ENCODE measurements at places on chromosomes 6 and 20. TPM values are rescaled to one million over a fixed set of nuclear protein-coding genes. Genes with fewer than 3 reads are reported as not detected.

- DNase-seq: no peak
- no peaks in the 10 kb centered on the region for H3K4me1 ChIP-seq
- H3K36me3 ChIP-seq: no peaks in the 10 kb centered on the region
- no peaks in the 10 kb centered on the region for H3K27me3 ChIP-seq
Observed at GRCh38 chr6:48113130-48113529, 2.1 kb upstream of the PTCHD4 start.

DNA sequence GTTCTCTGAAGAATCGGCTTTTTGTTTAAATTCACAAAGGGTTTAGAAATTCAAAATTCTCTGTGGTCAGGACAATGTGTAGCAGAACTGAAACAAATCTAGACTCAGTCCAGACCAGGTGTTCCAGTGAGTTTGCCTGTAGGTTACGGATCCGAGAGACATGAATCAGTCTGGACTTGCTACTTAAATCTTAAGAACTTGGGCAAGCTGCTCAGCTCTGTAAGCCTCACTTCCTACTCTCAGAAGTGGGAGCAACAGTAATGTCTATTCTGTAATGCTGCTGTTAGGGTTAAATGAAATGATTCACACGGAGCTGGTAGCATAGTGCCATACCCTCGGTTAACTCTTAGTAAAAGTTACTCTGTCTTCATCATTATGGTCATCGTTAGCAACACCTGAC lies 37.7 kb downstream of the HECA start:
- no peak for DNase-seq
- no peaks in the 10 kb centered on the region for H3K36me3 ChIP-seq
- no peaks in the 10 kb centered on the region for H3K27me3 ChIP-seq
- H3K4me1 ChIP-seq: no peaks in the 10 kb centered on the region
- no peak overlapping the region for H3K4me3 ChIP-seq

The IRF4 gene
- total RNA-seq: 0.55 TPM

The TPX2 gene
- not detected for total RNA-seq

- no peak for DNase-seq
- H3K36me3 ChIP-seq: no peaks in the 10 kb centered on the region
- no peak overlapping the region for H3K4me3 ChIP-seq
- H3K27ac ChIP-seq: no peak overlapping the region
- no peaks in the 10 kb centered on the region for H3K4me1 ChIP-seq
Observed at GRCh38 chr6:15077006-15077405, 168.9 kb upstream of the JARID2 start.

- DNase-seq: no peak
- H3K36me3 ChIP-seq: no peaks in the 10 kb centered on the region
- no peaks in the 10 kb centered on the region for H3K27me3 ChIP-seq
- no peak overlapping the region for H3K27ac ChIP-seq
Observed at GRCh38 chr6:128516514-128516898, 3.9 kb downstream of the PTPRK start.

GRCh38 chr6:82988930-82989351 lies 76.7 kb downstream of the UBE3D start:
- no peaks in the 10 kb centered on the region for H3K27me3 ChIP-seq
- no peaks in the 10 kb centered on the region for H3K4me1 ChIP-seq
- no peak overlapping the region for H3K4me3 ChIP-seq
- no peak overlapping the region for H3K27ac ChIP-seq

- no peak overlapping the region for H3K27ac ChIP-seq
- no peak overlapping the region for H3K4me3 ChIP-seq
- H3K27me3 ChIP-seq: no peaks in the 10 kb centered on the region
Observed at GRCh38 chr6:31771992-31772358, 5.2 kb downstream of the VWA7 start.

- H3K4me1 ChIP-seq: no peaks in the 10 kb centered on the region
- no peak for DNase-seq
- H3K27me3 ChIP-seq: no peaks in the 10 kb centered on the region
Observed at GRCh38 chr20:39745380-39745779, 783.2 kb downstream of the DHX35 start.

- H3K4me3 ChIP-seq: no peak overlapping the region
- no peaks in the 10 kb centered on the region for H3K27me3 ChIP-seq
- no peaks in the 10 kb centered on the region for H3K4me1 ChIP-seq
- H3K27ac ChIP-seq: no peak overlapping the region
Observed at GRCh38 chr6:104409913-104410312, 449.8 kb downstream of the HACE1 start.

The SASH1 gene
- 40.0 TPM for total RNA-seq

DNA sequence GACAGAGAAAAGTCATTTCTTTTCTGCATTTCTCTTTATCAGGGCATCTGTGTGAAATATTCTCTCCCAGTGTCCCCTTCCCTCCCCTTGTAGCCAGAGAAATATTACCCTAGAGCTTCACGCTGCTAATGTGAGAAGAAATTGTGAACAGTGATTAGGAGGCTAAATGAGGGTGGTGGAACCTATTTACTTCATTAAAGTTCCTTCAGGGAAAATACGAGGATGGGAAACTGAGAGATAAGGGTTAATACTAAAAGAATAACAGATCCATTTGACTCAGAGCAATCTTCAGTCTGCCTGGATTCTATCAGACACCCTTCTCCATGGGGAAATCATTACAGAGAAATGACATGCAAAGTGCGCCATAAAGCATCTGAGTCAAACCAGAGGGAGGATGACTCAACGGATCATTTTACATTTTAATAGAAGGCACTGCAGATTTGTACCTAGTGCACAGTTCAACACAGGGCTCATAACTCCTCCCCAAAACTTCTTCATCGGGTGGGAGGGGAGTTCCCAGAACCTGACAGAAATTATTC lies 131.3 kb downstream of the GJA10 start:
- peak; percentile 56 for DNase-seq
- no peak overlapping the region for H3K4me3 ChIP-seq
- peak overlapping the region; percentile 42 for H3K27ac ChIP-seq
- no peaks in the 10 kb centered on the region for H3K27me3 ChIP-seq
- H3K4me1 ChIP-seq: no peaks in the 10 kb centered on the region
- H3K36me3 ChIP-seq: no peaks in the 10 kb centered on the region

DNA sequence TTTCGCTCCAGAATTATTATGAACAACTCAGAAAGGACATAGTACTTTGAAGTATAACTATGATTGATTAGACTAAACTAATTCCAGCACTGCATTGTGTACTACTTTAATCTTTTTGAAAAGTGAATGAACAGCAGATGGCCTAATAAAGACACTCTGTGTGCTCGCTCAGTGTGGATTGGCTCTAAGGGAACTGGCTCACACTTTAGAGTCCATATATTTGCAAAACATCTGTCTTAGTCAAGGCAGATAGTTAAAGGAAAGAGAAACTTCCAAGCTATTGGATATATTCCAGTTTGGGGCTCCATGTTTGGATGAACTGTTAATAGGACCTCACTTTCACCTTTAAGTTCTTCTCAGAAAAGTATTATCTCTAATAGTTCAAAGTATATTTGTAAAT lies 218.9 kb downstream of the EYA4 start:
- H3K4me3 ChIP-seq: no peak overlapping the region
- no peaks in the 10 kb centered on the region for H3K27me3 ChIP-seq
- no peak overlapping the region for H3K27ac ChIP-seq

The SRSF3 gene
- 239 TPM for total RNA-seq

- no peaks in the 10 kb centered on the region for H3K4me1 ChIP-seq
- H3K36me3 ChIP-seq: no peaks in the 10 kb centered on the region
- H3K27ac ChIP-seq: no peak overlapping the region
- no peak for DNase-seq
Observed at GRCh38 chr20:52402950-52403349, 211.4 kb upstream of the ZFP64 start.

The CCM2L gene
- 13.1 TPM for total RNA-seq

The SNAP25 gene
- total RNA-seq: 26.1 TPM

DNA sequence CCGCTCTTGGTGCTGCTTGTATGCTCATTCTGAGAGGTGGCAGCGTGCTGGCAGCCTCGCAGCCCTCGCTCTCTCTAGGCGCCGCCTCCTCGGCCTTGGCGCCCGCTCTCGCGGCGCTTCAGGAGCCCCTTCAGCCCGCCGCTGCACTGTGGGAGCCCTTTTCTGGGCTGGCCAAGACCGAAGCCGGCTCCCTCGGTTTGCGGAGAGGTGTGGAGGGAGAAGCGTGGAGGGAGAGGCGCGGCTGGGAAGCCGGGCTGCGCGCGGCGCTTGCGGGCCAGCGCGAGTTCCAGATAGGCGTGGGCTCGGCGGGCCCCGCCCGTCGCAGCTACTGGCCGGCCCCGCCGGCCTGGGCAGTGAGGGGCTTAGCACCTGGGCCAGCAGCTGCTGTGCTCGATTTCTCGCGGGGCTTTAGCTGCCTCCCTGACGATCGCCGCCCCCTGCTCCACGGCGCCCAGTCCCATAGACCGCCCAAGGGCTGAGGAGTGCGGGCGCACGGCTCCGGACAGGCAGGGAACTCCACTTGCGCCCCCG lies 19.5 kb upstream of the FAM8A1 start:
- DNase-seq: peak; percentile 47
- H3K27me3 ChIP-seq: no peaks in the 10 kb centered on the region
- H3K27ac ChIP-seq: peak overlapping the region; percentile 83
- no peaks in the 10 kb centered on the region for H3K36me3 ChIP-seq
- peak overlapping the region; percentile 48 for H3K4me3 ChIP-seq

The HCK gene
- 3.7 TPM for total RNA-seq

DNA sequence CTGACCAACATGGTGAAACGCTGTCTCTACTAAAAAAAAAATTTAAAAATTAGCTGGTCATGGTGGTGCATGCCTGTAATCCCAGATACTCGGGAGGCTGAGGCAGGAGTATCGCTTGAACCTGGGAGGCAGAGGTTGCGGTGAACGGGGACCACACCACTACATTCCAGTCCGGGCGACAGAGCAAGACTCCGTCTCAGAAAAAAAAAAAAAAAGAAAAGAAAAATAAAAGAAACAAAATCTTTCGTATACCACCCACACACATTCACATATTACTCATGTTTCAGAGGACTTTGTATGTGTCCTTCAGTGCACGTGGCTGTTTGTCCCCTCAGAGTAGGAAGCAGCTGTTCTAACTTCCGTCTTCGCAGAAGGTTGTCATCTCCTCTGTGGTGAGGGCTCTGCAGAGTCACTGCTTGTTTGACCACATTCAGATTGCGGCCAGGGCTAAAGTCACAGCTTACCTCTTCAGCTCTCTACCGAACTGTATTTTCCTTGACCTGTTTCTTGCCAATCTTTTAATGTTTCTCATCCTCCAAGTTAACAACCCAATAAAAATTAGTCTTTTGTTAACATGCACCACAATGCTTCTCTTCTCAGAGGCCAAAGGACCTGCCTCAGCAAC lies 36.6 kb upstream of the HIVEP1 start:
- H3K27me3 ChIP-seq: no peaks in the 10 kb centered on the region
- H3K36me3 ChIP-seq: no peaks in the 10 kb centered on the region
- no peak overlapping the region for H3K27ac ChIP-seq
- no peak overlapping the region for H3K4me3 ChIP-seq

DNA sequence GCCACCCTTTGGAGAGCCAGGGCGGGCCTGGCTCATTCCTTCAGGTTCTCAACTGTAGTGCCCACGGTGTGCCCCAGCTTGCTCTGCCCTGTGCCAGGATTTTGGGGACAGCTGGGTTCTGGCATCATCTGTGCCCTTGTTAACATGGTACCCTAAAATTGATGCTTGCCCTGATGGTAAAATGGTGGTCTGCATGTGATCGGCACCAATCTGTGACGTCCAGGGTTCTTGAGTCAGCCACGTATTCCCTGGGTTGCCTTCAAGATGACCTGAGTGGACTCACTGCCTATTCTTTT lies 31.2 kb upstream of the APCDD1L start:
- no peaks in the 10 kb centered on the region for H3K4me1 ChIP-seq
- H3K36me3 ChIP-seq: no peaks in the 10 kb centered on the region
- no peak overlapping the region for H3K4me3 ChIP-seq
- H3K27me3 ChIP-seq: no peaks in the 10 kb centered on the region

GRCh38 chr6:7269816-7270215 lies 43.2 kb downstream of the SSR1 start:
- H3K36me3 ChIP-seq: no peaks in the 10 kb centered on the region
- DNase-seq: no peak
- H3K4me3 ChIP-seq: no peak overlapping the region
- H3K4me1 ChIP-seq: no peaks in the 10 kb centered on the region

The MCCD1 gene
- not detected for total RNA-seq

The GJA10 gene
- not detected for total RNA-seq

- H3K4me1 ChIP-seq: no peaks in the 10 kb centered on the region
- no peak overlapping the region for H3K27ac ChIP-seq
- DNase-seq: no peak
- H3K27me3 ChIP-seq: no peaks in the 10 kb centered on the region
Observed at GRCh38 chr6:143958839-143959399, 49.1 kb downstream of the PLAGL1 start.

DNA sequence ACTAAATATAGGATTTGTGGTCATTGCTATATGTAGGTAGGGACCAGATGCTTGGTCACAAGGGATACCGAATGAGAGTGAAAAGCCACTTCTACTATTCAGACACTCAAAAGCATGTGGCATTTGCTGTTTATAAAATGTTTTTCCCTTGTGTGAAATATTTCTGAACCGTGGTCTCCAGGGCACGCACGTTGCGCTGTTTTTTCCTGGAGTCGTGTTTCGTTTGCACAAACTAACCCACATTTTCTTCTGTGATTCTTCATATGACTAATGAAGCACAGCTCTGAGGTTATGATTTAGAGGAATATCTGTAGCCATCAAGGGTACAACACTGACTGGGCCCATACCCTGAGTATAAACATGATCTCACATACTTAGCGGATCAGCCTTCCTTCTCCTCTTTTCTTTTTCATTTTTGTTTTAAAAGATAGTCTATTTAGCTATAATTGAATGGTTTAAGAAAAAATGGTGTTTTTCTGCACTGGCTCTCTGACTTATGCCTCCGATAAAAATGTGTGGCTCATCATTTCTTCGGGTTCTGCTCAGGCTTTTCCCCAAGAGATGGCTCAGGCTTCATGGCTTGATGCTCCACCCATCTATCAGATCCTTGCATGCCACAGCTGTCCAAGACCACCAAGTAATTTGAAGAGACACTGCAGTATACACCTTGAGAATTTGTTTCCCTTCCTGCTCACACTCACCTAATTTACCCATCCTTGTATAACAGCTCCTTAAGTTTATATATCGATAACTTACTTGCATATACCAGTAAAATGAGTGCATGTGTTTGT lies 59.9 kb upstream of the HBS1L start:
- no peaks in the 10 kb centered on the region for H3K4me1 ChIP-seq
- DNase-seq: no peak
- H3K4me3 ChIP-seq: no peak overlapping the region
- H3K27me3 ChIP-seq: no peaks in the 10 kb centered on the region

- no peaks in the 10 kb centered on the region for H3K27me3 ChIP-seq
- DNase-seq: no peak
- no peak overlapping the region for H3K4me3 ChIP-seq
- peak overlapping the region; percentile 74 for H3K27ac ChIP-seq
- no peaks in the 10 kb centered on the region for H3K4me1 ChIP-seq
Observed at GRCh38 chr6:33718713-33719112, 7.2 kb upstream of the UQCC2 start.

The ANKS1A gene
- 31.8 TPM for total RNA-seq

The BTN1A1 gene
- not detected for total RNA-seq
